GDM1 (cell line): ENCODE measurements at places on chromosomes 4 and X.

GRCh38 chrX:867966-868647, 237.5 kb downstream of the SHOX start:
- DNase-seq = no peak

- no peak for DNase-seq
Observed at GRCh38 chr4:46878641-46879040, 30.4 kb downstream of the COX7B2 start.

GRCh38 chr4:82989575-82990429, 20.8 kb downstream of the LIN54 start:
- peak; percentile 11 for DNase-seq

GRCh38 chrX:646796-647195, 16.2 kb downstream of the SHOX start:
- no peak for DNase-seq

DNA sequence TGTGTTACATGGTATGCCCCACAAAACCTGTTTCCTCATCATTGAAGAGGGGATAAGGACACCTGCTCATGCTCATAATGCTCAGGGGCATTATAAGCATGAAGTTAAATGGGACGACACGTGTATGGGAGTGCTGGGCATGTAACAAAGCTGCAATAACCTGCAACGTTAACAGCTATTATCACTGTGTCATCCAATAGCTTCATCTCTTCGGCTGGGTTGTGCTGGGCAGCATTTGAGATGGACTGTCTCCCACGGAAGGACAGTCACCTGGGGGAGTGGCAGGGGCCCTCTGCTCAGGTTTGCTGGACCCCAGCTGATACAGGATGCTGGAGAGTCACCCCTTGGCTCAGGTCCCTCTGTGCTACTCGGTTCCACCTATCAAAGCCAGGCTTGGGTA, 94.5 kb downstream of the NSUN7 start:
- no peak for DNase-seq

GRCh38 chr4:113476800-113477199, 284.7 kb downstream of the CAMK2D start:
- no peak for DNase-seq

DNA sequence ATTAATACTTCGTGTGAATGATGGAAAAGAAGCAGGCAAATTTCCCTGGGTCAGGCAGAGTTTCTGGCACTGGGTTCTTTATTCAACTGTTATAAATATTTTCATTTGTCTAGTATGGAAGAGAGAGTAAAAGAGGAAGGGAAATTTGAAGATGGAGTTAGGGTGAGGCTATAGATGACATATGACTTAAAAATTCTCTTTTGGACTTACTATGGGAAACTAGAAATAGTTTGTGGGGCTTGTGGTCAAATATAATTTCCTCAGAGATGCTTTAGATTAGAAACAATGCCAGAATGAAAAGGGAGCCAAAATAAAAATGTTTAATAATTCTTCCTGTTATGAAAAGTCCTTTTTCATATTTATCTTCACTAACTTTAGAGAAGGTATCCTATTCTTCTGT, 103.2 kb downstream of the GC start:
- no peak for DNase-seq

GRCh38 chr4:1310031-1310795, 20.5 kb downstream of the MAEA start:
- no peak for DNase-seq

GRCh38 chr4:155659176-155659575, 7.5 kb upstream of the GUCY1A1 start:
- DNase-seq = peak; percentile 2
